Activated CD8-positive, alpha-beta memory T cell treated with anti-CD3 and anti-CD28 coated beads, Interleukin-2, amount 10 ng/mL, durations not matched to agents 7 days and 5 days (primary cell): ENCODE measurements at places on chromosomes 6 and 20. TPM values are rescaled to one million over a fixed set of nuclear protein-coding genes. Genes with fewer than 3 reads are reported as not detected.

DNA sequence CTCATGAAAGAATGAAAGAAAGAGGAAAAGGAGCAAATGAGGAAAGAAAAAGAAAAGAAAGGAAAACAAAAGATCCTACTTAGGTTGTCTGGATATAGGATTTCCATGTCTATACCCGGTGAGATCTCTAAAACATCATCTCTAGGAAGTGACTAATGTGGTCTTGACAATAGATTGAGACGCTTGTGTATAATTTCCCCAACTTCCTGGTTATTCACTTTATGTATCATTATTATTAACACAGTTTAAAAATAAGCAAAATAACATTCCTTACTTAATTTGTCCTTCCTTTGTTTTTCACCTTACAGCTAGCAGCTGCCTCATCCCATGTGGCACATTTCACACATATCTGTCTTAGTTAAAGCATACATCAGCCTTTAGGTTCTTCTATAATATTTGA is 27.0 kb downstream of the LAMA4 start:
- no peak for DNase-seq

IPCEF1 gene
- 17.3 TPM for total RNA-seq

PRSS16 gene
- total RNA-seq: 0.82 TPM

DNA sequence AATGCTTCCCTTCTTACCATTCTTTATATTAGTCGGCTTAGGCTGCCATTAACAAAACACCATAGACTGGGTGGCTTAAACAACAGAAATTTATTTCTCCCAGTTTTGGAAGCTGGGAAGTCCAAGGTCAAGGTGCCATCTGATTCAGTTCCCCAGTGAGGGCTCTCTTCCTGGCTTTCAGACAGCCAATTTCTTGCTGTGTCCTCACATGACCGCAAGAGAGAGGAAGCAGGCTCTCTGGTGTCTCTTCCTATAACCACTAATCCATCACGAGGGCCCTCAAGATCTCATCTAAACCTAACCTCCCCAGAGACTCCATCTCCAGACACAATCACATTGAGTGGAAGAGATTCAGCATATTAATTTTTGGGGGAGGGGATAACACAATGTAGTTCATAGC is 193.0 kb upstream of the SGK1 start:
- no peak for DNase-seq

HTR1E gene
- not detected for total RNA-seq

DNA sequence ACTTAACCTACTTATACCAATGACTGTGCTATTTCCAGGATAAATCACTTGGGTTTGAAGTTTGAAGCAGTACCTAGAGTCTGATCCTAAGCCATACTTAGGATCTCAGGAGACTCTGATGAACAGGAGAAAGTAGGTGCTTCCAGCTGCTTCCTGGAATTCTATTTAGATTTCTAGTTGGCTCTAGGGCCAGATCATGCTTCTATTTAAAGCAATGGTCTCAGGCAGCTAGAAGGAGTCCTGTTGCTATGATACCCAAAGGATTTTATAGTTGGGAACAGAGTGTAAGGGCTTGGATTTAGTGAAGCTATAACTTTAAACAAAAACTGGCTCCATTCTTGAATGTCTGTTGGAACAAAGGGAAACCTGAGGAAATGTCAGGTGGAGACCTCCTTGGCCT is 52.4 kb upstream of the TINAG start:
- no peak for DNase-seq

TRIM31 gene
- not detected for total RNA-seq

ZNF318 gene
- total RNA-seq: 12.8 TPM

DNA sequence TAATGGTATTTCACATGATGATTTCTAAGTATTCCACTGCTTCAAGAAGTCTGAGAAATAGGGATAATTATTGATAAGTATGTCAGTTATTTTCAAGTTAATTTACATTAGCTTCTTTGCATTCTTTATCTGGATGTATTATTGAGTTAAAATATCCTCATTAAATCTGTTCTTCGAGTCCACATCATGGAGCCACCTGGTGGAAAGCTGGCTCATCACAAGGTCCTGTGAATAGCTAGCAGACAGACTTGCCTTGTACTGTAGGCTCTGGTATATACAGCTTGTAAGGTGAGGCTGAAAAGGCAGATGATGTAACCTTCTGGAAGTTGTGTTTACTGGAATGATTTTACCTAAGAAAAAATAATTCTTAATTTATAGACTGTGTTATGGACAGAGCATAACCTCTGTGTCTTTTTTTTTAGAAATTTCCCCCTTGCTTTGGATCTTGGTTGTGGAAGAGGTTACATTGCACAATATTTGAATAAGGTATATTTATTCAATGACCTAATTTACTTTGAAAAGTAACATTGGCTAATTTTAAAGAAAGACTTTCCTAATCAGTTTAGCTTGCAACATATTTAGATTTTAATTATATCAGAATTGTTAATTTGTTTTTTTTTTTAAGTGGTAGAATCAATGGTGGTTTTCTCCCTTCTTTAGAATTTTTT is 3.5 kb downstream of the NDUFAF5 start:
- DNase-seq: peak; percentile 54

FAM83B gene
- not detected for total RNA-seq

PRL gene
- not detected for total RNA-seq

CCR6 gene
- 8.7 TPM for total RNA-seq

KIAA0408 gene
- 9.9 TPM for total RNA-seq

GRCh38 chr6:9628819-9629218 is 786.1 kb downstream of the TFAP2A start:
- DNase-seq: no peak

VNN1 gene
- not detected for total RNA-seq

- no peak for DNase-seq
These were observed 67.1 kb downstream of the LRFN2 start for GRCh38 chr6:40520084-40520483.

DNA sequence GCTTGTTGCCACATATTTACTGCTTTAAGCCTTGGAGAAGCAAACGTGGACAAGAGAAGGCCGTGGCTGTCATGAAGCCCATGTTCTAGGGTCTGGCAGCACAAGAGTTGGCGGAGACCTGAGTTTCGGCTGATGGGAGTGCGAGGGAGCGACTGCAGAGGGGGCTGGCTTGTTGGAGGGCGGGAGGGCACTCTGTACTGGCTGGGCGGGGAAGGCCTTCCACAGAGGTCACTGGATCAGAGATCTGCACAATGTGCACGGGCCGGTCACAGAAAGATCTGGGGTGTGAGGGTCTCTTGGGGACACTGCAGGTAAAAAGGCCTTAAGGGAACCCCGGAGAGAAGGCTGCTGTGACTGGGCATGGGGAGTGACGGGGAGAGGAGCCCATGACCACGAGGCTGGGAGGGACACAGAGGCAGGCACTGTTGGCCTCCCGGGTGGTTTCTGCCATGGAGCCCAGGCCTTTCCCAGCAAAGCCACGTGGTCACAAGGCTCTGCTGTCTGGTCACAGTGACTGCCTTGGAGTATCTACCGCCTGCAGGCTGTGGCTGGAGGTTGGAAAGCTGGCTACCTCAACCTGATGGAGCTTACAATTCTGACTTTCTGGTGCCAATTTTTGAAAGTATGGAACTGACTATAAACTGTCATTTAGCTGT is 23.8 kb downstream of the FOXC1 start:
- DNase-seq: no peak

DNA sequence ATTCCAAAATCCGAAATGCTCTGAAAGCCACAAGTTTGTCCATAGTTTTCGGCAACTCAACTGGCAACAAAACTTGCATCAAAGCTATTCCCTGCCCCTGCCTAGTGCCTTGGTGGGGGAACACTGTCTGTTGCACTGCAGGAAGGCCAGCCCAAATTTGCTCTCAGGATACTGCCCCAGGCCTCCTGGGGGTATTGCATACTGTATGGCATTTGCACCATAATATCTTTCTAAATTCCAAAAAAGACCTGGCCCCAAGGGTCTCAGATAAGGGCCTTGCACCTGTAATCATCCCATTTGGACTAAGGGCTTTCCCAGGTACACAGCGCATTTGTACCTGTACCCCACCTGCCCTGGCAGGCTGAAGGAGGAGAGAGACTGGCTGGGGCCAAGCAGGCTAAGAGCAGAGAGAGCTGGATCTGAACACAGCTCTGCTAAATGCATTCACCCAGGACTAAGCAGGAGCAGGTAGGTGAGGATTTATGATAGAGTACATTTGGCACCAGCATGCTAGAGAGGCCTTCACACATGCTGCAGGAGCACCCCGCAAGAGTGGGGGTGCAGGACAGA is 4.0 kb upstream of the GRM4 start:
- no peak for DNase-seq

GRCh38 chr6:120355822-120356221 is 978.5 kb downstream of the TBC1D32 start:
- DNase-seq: no peak

GRCh38 chr20:59633656-59634251 is 29.4 kb downstream of the PHACTR3 start:
- DNase-seq: peak; percentile 7

OLIG3 gene
- total RNA-seq: 0.94 TPM

DNA sequence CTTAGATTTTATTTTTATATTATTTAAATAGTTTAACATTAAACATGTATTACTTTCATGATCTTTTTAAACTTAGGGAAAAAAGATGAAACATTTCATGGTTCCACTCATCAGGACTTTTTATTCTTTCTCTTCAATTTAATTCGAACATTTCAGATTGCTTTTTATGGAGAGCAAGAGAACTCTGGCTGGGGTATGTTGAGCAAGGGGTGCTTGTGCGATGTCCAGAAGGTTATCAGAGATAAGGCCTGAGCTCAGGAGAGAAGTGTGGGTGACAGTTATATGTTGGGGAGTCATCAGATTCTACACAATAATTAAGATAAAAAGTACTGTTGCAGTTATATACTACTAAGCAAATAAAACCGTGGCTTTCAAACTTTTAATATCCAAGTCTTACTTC is 37.5 kb downstream of the FKBP5 start:
- DNase-seq: no peak

DNA sequence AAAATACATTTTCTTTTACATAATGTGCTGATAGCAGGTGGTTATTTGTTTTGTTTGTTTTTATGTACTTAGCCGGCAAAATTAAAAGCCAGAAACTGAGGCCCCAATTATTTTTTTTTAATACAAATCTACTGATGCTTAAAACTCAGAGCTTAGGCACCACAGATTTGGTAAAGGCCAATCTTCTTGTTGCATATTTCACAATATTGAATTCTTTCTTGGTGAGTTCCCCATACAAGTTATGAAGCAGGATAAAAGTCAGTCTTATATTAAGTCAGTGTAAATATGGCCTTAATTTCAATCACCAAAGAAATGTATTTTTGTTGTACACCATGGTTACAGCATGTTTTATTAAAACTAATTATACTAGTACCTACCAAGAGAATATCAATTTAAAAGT is 16.3 kb upstream of the ZDHHC14 start:
- no peak for DNase-seq

GRCh38 chr6:97029552-97029951 is 105.0 kb downstream of the KLHL32 start:
- no peak for DNase-seq

GRCh38 chr6:46704562-46704961 is 16.9 kb downstream of the TDRD6 start:
- DNase-seq: no peak

DNA sequence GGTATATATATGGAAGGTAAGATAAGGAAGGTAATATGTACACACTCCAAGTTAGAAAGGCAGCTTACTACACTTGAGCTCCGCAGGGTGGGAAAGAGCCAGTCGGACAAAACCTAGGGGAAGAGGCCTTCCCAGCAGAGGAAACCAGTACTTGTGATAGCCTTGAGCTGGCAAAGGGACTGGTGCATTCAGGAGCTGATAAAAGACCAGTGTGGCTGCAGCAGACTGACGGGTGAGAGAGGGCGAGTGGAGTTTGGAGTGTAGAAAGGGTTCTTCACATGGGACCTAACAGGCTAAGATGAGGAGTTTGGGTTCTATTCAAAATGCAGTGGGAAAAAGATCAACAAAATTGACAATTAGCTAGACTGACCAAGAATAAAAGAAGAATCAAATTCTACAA is 49.3 kb upstream of the KIF13A start:
- no peak for DNase-seq

GRCh38 chr6:46207174-46207573 is 36.4 kb upstream of the ENPP5 start:
- no peak for DNase-seq

MAFB gene
- total RNA-seq: 0.40 TPM

PDYN gene
- not detected for total RNA-seq
